Activated T-cell treated with anti-CD3 and anti-CD28 coated beads, Interleukin-2, amount 50 U/mL, for 72 hours (primary cell): ENCODE measurements at places on chromosomes 7 and 10. TPM values are rescaled to one million over a fixed set of nuclear protein-coding genes. Genes with fewer than 3 reads are reported as not detected.

NUDCD3 gene
- 120 TPM for total RNA-seq

LRRC18 gene
- not detected for total RNA-seq

EFCAB10 gene
- not detected for total RNA-seq

OGDHL gene
- total RNA-seq: 0.67 TPM

ANKRD2 gene
- total RNA-seq: not detected

FKBP6 gene
- total RNA-seq: not detected
